ENCODE measurements at places on chromosomes 6 and 20. TPM values are rescaled to one million over a fixed set of nuclear protein-coding genes. Genes with fewer than 3 reads are reported as not detected.

The ELOVL4 gene
- total RNA-seq: 5.6 TPM

The MUCL3 gene
- not detected for total RNA-seq

The BTBD3 gene
- total RNA-seq: 22.8 TPM

The CCDC28A gene
- total RNA-seq: 18.5 TPM

The FNDC11 gene
- 0.46 TPM for total RNA-seq

The OR2B6 gene
- not detected for total RNA-seq

The NT5E gene
- total RNA-seq: 363 TPM

The ADTRP gene
- total RNA-seq: 3.5 TPM

The TBXT gene
- not detected for total RNA-seq

The RSPH4A gene
- total RNA-seq: 0.09 TPM

The VGLL2 gene
- total RNA-seq: not detected

The CRISP3 gene
- total RNA-seq: not detected

The BNIP5 gene
- total RNA-seq: not detected

The ASIP gene
- total RNA-seq: not detected

The PSMB1 gene
- 365 TPM for total RNA-seq

The MYB gene
- 0.14 TPM for total RNA-seq

The SCUBE3 gene
- total RNA-seq: 1.8 TPM

The TBX18 gene
- 34.9 TPM for total RNA-seq

The GDAP1L1 gene
- under 0.01 TPM for total RNA-seq

The NKAPL gene
- total RNA-seq: 1.8 TPM

The SLC17A1 gene
- total RNA-seq: not detected

The SLC35F1 gene
- total RNA-seq: under 0.01 TPM

The MATN4 gene
- not detected for total RNA-seq

The C20orf141 gene
- total RNA-seq: 0.37 TPM
